ENCODE measurements at places on chromosomes 13 and 19.
A peak's percentile ranks its signal among the peaks of the same experiment; 100 is the strongest.

- no peak for DNase-seq
These were observed 5.1 kb downstream of the TMEM272 start for GRCh38 chr13:51839711-51840540.

GRCh38 chr13:97999653-98000052, 46.2 kb downstream of the IPO5 start:
- DNase-seq, result no peak

DNA sequence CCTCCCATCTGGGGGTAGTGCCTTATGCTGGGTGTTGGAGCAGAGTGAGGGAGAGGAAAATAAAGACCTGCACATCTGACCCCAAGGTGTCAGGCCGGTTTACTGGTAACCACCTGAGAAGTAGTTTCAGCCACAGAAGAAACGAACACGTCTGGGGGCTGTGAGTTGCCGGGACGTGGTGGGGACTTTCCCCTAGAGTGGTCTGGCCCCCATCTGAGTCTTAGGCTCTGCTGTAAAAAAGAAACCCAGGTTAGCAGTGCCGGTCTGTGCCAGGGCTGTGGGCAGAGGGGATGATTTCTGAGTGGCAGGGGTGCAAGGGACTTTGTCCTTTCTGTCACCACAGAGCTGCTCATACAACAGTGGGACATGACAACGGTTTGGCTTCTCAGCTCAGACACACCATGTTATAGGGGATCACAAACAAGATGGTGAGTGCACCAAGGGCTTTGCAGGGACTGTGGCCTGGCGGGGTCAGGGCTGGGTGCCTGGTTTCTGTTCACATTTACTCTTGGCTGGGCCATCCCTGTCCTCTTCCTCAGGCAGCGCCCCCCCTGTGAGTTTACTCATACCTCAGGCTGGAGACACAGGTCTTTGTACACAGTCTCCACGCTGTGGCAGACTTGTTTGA, 9.0 kb downstream of the GCDH start:
- DNase-seq, result no peak

DNA sequence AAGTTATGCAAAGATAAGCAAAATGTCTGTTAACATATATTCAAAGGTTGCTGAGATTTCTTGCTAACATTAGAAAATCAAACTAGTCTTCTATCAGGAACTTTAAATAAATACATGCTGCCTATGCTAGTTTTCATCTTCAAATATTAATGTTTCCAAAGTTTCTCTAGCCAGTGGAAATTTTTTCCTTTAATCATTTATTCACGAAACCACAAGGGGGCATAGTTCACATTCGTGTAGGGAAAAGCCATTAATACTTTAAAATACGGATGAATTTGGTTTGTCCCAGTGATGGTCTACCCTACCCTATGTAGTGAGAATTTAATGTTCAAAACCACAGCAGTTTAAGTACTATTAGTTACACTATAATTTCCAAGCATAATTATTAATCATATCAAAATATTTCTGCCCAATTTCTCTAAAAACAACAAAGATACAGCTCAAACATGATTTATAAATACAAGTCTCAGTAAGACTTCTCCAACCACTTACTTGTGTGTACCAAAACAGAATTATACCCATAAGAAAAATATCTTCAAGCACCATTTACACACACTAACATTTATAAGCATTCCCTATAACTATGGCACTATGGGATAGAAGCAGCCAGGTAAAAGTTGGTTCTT, 16.2 kb downstream of the NUFIP1 start:
- DNase-seq, result peak; percentile 15

GRCh38 chr19:2176337-2176994, 12.7 kb downstream of the DOT1L start:
- no peak for DNase-seq

DNA sequence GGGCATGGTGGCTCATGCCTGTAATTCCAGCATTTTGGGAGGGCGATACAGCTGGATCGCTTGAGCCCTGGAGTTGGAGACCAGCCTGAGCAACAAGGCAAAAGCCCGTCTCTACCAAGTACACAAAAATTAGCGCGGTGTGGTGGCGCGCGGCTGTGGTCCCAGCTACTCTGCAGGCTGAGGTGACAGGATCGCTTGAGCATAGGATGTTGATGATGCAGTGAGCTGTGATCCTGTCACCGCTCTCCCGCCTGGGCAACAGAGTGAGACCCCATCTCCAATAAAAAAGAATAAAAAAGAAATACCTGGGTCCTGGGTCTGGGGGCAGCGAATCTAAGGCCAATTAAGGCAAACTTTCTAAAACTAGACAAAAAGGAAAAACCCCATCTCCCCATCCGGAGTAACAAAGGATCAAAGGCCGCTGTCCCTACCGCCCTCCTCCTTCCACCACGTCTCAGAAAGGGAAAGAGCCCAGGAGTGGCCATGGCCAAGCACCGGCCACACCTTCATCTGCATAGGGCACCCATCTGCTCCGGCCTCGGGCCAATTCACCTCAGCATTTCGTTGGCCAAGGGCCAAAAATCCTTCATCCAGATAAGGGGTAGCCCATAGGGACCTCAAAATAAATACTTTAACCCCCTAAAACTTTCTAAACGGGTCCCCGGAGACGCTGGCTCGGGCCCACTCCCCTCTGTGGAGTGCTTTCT, 851 bp downstream of the ZNF320 start:
- DNase-seq, result peak; percentile 61

DNA sequence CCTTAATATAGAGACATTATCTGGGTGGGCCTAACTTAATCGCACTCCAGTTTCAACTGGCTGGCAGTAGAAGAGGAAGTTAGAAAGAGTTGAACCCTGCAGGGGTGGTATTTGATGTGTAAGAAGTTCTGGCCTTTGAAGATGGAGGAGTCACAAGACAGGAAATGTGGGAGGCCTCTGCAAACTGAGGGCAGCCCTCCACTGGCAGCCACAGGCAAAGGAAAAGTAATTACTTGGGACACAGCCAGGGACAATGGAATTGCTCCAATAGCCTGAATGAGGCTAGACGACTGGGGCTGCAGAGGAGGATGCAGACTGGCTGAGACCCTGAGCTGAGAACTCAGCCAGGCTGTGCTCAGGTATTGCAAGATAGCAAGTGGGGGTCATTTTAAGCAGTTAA, 703.3 kb upstream of the ARGLU1 start:
- DNase-seq, result no peak

GRCh38 chr13:45119469-45119990, 780 bp upstream of the GTF2F2 start:
- no peak for DNase-seq

- no peak for DNase-seq
These were observed 18.8 kb upstream of the GAS6 start for GRCh38 chr13:113882716-113883115.

DNA sequence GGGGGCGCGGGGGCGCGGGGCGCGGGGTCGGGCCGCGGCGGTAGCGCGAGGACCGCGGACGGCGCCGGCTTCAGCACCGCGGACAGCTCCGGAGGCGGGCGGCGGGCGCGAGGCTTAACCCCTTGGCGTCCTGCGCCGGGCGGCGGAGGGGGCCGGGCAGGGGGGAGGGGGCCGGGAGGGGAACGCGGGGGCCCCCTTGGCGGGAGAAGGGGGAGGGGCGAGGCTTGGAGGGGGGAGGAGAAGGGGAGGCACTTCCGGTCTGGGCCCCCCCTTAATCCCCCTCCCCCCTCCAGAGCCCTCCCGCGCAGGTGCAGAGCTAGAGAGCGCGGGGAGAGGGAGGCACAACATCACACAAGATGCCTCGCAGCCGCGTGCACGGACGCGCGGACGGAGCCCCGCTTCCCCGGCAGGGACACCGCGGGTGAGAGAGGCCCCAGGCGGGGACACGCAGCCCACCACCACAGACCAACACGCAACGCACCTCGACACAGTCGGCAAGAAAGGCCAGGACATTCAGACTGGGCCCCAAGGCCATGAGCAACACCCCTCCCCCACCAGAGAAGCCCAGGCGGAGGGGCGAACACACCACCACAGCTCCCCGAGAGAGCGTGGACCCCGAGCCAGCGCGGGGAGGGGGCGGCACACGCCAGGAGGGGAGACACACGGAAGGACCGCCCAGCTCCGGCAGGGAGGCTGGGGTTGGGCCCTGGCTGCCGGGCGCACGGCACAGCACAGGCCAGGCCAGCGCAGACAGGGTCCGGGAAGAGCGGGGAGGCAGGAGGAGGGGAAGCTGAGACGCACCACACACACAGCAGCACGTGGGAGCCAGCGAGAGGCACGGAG, 24.1 kb downstream of the SHANK1 start:
- no peak for DNase-seq

GRCh38 chr13:86562866-86563265, 763.6 kb upstream of the SLITRK6 start:
- no peak for DNase-seq

DNA sequence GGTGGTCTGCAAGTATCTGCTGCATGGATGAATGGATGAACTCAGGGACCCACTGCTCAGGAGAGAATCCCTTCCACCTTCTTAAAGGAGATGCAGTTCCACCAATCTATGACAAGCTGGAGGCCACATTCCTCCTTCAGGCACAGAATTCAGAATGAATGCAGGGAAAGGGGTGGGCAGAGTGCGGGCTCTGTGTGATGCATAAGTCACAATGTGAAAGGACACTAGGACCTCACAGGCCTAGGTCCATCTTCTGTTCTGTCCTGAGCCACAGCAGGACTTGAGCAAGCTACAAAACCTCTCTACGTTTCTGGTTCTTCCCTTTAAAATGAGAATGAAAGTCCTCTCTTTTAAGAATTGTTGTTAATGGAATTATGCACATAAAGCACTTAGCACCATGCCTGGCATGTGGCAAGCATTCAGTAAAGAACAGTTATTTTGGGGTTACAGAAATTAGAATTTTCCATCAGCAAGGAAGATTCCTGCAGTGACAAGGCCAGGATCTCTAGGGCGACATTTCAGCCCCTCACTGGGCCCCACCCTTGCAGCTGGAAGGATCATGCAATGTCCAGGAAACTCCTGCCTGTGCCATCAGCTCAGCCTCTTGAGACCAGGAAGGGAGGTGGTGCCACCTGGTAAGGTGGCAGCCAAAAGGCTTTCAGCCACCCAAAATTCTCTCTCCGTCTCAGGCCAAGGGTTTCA, 38.7 kb downstream of the TSHZ3 start:
- no peak for DNase-seq

- DNase-seq, result no peak
These were observed 32.9 kb upstream of the KCTD15 start for GRCh38 chr19:33763633-33764371.

DNA sequence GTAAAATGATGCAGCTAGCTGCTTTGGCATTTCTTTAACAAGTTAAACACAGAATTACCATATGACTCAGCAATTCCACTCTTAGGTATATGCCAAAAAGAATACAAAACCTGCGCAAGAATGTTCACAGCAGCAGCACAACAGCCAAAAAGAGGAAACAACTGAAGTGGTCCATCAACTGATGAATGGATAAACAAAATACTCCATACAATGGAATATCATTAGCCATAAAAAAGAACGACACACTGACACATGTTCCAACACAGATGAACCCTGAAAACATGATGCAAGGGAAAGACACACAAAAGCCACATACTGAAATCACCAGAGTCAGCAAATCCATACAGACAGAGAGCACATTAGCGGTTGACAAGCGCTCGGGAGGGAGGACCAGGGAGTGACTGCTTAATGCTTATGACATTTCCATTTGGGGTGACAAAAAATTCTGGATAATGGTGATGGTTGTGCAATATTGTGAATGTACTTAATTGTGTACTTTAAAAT, 3.0 kb downstream of the PCID2 start:
- no peak for DNase-seq

GRCh38 chr13:110576736-110577476, 15.4 kb upstream of the RAB20 start:
- no peak for DNase-seq

DNA sequence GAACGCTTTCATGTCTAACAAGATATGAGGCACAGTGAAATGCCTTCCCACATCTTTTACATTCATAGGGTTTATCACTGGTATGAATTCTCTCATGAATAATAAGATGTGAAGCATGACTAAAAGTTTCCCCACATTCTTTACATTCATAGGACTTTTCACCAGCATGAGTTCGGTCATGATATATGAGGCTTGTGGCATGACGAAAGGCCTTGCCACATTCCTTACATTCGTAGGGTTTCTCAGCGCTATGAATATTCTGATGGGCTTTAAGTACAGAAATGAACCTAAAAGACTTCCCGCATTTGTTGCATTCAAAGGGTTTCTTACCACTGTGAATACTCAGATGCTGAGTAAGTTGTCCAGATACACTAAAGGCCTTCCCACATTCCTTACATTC, 21.3 kb downstream of the ZNF607 start:
- DNase-seq, result no peak

GRCh38 chr19:31135841-31136240, 213.4 kb downstream of the TSHZ3 start:
- no peak for DNase-seq

GRCh38 chr13:45178349-45179162, 22.3 kb downstream of the KCTD4 start:
- DNase-seq, result no peak

DNA sequence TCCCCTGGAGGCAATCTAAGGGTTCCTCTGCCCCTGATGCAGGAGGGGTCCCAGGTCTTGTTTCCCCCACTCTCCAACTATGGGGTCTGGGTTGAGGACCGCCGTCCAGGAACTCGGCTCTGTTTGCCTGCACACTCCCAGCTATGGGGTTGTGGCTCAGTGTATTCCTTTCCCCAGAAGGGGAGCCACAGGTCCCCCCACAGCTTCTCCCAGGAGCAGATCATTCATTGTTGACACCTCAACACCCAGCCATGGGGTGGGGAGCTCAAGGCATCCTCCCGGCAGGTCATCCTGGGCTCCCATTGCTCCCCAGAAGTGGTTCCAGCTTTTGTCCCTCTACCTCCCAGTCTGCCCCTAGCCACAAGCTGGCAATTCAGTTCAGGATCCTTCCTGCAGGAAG, 975 bp downstream of the ZNF358 start:
- DNase-seq, result no peak

DNA sequence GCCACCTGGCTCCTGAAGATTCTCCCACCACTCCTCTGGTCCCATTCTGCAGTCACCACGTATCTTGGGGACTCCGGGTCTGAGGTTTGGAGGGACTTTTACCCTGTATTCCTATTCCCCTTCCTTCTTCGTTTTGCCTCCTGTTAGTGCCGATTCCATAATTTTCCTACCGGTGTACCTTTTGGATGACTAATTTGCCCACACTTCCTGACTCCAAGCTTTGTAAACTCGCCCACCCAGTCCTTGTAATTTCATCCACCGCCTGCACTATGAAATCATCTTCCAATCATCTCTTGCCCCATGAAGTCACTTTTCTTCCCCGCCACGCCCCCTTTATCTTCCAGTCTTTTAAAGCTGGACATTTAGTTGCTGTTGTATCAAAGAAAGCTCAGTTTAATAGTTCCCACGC, 572 bp downstream of the UCHL3 start:
- peak; percentile 52 for DNase-seq
